Suppressor macrophage (primary cell): ENCODE measurements at places on chromosomes 6 and 20.

GRCh38 chr6:88422831-88423230 is 256.7 kb upstream of the CNR1 start:
- DNase-seq, result no peak

GRCh38 chr20:33192912-33193501 is 24.1 kb upstream of the BPIFA3 start:
- DNase-seq, result no peak

DNA sequence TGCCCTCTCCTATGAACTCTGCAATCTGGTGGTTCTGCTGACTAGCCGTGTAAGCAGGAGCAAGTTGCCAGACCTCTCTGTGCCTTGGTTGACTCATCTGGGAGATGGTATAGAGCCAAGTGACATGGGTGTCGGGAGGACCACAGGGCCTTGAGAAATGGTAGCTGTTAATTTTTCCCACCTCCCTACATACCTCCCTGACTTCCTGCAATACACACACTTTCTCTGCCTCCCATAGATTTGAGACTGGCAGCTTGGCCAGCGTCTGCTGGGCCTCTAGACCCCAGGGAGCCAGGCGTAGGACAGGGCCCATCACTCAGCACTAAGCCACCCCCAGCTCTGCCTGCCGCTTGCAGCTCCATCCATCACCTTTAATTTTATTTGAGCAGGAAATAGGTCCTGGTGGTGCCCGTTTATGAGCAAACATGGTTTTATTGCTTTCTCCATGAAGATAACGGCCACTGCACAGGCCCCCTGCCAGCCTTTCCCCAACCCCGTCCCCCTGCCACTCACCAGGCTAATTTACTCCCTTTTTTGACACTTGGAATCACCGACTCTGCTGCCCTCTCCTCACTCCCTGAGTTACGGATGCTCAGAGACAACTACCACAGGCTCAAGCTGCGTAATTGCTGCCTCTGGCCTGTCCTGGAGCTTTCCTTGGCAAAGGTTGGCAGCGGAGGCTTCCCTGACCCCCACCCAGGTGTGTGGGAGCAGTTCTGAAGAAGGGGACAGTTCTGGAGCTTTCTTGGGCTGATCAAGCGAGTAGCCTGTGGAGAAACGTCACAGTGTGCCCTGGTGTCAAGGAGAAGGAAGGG is 11.1 kb downstream of the GLP1R start:
- DNase-seq, result no peak

GRCh38 chr20:48880981-48881657 is 40.4 kb upstream of the ARFGEF2 start:
- no peak for DNase-seq

GRCh38 chr6:139109558-139109957 is 25.3 kb upstream of the HECA start:
- DNase-seq, result no peak

GRCh38 chr6:168383062-168383854 is 57.7 kb upstream of the SMOC2 start:
- no peak for DNase-seq

- DNase-seq, result no peak
Measured at GRCh38 chr6:114055763-114056162, 84.8 kb upstream of the HDAC2 start.

DNA sequence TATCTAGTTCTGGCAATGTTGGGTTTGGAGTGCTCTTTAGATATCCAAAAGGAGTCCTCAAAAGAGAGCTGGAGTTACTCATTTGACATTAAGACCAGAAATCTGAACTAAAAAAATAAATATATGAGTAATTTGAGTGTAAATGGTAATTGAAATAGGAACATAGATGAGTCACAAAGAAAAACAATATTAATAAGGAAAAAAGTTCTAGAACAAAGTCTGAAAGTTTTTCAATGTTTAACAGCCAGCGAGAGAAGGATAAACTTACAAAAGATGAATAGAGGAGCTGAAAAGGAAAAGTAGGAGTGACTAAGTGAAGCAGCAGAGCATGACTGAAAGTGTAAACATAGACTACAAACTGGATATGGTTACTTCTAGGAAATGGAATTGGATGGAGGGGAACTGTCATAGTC is 46.8 kb downstream of the EPM2A start:
- no peak for DNase-seq

- DNase-seq, result peak; percentile 28
Measured at GRCh38 chr6:132513831-132514545, 1.1 kb upstream of the STX7 start.

- DNase-seq, result no peak
Measured at GRCh38 chr6:128558021-128558420, 37.6 kb upstream of the PTPRK start.

DNA sequence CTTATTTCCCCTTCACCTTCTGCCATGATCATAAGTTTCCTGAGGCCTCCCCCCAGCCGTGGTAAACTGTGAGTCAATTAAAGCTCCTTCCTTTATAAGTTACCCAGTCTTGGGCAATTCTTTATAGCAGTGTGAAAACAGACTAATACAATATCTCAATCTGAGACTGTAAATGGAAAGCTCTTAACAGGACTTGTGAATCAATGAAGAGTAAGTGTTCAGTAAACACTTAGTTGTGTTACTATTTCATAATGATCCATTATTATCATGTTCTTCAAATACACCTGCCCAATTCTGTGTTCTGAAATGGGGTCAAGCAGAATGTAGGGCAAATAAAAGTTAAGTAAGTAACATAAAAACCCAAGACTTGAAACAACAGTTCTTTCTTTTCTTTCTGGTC is 266.2 kb downstream of the TENT5A start:
- DNase-seq, result no peak

DNA sequence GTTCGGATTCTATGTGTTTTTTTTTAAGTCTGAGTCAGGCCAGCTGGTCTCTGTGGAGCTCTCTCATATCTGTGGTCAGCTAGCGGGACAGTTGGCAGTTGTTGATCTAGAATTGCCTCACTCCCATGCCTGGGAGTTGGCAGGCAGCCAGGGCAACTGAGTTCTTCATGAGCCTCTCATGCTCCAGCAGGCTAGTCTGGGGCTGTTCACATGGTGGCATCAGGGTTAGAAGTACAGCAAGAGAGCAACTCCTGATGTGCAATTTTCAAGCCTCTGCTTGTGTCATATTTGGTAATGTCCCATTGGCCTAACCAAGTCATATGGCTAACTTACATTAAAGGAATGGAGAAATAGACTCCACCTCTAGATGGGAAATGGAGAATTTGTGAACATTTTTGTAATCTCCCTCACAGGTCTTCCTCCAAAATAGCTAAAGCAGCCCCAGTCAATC is 6.7 kb upstream of the IFT52 start:
- DNase-seq, result peak; percentile 63

- DNase-seq, result peak; percentile 69
Measured at GRCh38 chr6:7328243-7328642, 15.2 kb upstream of the SSR1 start.

DNA sequence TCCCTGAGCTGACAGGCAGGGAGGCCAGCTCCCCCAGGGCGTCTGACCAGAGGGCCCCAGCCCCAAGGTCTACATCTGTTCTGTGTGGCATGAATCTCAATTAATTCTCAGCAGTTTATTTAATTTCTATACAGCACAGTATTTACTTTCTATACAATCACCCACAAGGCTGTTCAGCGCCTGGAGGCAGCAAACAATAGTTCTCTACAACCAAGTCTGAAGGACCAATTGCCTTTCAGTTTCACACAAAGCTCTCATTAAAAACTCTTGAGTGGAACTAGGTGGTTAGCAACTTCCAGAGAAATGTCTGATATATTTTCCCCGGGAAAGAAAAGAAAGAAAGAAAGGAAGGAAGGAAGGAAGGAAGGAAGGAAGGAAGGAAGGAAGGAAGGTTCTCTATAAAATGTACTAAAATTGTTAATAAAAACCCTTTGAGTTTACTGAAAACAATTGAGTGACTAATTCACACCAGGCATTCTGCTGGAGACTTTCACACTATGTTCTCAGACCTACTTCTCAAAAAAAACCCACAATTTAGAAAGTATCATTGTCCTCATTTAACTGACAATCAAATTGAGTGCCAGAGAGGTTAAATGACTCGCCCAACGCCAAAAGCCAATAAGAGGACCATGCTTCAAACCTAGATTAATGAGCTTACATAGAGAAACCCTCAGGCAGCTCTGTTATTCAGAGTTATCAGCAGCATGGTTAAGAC is 62.5 kb downstream of the METTL24 start:
- no peak for DNase-seq

DNA sequence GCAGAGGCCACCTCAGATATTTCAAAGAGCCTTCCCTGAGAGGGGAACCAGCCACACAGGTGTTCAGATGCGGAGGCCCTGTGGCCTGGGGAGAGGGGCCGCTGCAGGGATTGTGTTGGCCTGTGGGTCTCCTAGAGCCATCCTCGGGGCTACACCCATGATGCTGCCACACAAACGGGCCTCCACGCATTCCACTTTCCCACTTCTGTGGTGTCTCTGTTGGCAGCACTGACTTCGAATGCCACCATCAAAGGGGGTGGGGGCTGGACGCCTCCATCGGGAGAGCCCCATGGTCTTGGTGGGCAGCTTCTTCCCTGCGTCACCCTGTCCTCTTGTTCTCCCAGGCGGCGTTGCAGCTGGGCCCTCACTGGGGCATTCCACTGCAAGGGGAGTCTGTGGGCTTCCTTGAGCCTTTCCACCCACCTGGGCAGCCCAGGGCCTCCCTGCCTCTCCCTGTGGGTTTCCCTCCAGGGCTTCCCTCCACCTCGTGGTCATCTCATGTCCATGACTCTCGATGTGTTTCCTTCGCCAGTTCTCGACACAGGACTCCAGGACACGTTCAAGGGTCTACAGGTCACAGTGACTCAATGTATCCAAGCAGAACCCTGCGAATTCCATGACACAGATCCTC is 145.5 kb downstream of the ERMARD start:
- DNase-seq, result no peak

DNA sequence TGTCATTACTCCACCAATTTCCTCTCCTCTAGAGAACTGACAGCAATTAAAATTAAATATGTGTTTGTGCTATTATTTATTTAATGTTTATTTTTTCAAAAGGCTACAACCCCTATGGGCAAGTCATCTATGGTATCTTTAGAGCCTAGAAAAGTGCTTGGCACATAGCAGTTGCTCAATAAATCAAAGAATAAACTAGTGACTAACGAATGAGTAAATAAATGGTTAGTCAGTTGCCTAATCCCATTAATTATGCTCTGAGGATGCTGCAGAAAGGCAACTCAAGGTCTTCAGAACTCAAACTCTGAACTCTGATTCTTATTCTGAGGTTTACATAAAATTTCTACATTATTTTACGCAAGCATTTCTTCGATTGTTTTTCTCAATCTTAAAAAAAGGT is 193.0 kb upstream of the TSHZ2 start:
- DNase-seq, result no peak

GRCh38 chr20:8969146-8969583 is 99.7 kb upstream of the PLCB4 start:
- DNase-seq, result no peak

- no peak for DNase-seq
Measured at GRCh38 chr6:75280131-75280855, 4.3 kb downstream of the TMEM30A start.

GRCh38 chr6:3312604-3313231 is 54.0 kb downstream of the PSMG4 start:
- peak; percentile 84 for DNase-seq

GRCh38 chr6:56758553-56758952 is 115.9 kb upstream of the DST start:
- DNase-seq, result no peak

GRCh38 chr20:47117371-47117770 is 222.7 kb downstream of the EYA2 start:
- no peak for DNase-seq

GRCh38 chr6:466564-466963 is 75.0 kb downstream of the IRF4 start:
- DNase-seq, result no peak

GRCh38 chr6:152057832-152058498 is 250.5 kb downstream of the ESR1 start:
- no peak for DNase-seq

- no peak for DNase-seq
Measured at GRCh38 chr6:170033666-170034065, 257.2 kb downstream of the DLL1 start.

GRCh38 chr20:38196592-38196991 is 31.5 kb upstream of the TGM2 start:
- DNase-seq, result peak; percentile 91

DNA sequence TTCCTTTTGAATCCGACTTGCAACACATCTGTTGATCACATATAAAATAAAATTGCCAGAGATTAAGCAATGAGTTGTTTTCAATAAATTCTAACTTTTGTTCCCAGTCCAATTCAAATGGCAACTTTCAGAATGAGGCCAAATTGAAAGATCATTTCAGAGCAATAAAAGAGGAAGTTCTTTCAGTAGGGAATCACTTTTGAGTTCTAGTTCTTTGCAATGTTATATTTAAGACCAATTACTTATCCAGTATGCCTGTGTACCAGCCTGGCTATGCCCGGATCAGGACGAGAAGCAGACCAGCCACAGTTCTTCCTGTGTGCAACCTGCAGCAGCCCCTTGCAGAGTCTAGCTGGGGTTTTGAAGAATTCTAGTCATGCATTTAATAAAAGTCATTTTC is 232.5 kb downstream of the BTBD9 start:
- DNase-seq, result peak; percentile 16

DNA sequence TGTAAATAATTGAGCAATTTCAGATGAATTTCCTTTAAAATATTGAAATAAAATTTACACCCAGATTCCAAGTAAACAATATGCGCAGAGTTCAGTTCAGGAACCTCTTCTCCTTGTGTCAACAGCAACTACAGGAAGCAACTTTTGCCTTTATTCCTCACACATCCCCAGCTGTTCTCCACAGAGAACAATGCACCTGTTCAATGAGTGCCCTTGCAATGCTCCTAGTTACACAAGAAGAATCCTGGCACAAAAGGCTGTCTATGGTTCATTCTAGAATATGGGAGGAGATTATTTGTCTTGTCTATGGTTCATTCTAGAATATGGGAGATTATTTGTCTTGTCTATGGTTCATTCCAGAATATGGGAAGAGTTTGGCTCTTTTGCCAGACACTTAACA is 454.9 kb downstream of the BTBD3 start:
- no peak for DNase-seq

GRCh38 chr20:6348908-6349307 is 226.1 kb upstream of the FERMT1 start:
- no peak for DNase-seq

- DNase-seq, result no peak
Measured at GRCh38 chr6:107600936-107601335, 111.0 kb downstream of the SOBP start.

DNA sequence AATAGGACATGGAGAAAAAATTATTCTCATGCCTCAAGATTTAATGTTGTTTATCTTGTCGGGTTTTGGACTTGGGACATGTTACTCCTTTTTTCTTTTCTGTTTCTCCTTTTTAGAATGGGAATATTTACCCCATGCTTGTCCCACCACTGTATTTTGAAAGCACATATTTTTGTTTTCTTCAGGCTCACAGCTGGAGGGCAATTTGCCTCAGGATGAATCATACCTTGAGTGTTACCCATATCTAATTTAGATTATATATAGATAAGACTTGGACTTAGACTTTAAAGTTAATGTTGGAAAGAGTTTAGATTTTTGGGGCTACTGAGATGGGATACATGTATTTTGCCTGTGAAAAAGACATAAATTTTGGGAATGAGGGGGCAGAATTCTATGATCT is 541.6 kb upstream of the MAN1A1 start:
- no peak for DNase-seq

GRCh38 chr6:93210908-93211307 is 208.5 kb downstream of the EPHA7 start:
- DNase-seq, result no peak
